Lung (tissue), 17 donors: ENCODE measurements at places on chromosomes 6 and 20. TPM values are rescaled to one million over a fixed set of nuclear protein-coding genes. Genes with fewer than 3 reads are reported as not detected.

GRCh38 chr6:137879299-137879698 is 12.2 kb downstream of the TNFAIP3 start:
- DNase-seq = no peak

DNA sequence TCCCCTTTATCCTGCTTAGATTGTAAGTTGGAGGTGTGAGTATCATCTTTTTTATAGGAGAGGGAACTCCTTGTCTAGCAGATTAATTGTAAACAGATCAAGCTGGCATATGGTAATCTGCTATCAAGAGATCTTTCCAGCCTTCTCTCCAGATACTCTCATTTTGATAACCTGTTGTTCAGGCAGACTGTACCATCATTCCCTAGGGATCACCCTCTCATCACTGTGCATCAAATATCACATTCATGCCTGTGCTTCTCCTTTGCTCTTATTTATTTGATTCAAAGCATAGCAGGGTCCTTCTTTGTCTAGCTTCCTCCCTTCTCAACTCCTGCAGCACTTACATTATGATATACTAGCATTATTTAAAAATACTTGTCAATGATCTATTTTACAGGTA is 73.8 kb downstream of the LRRC1 start:
- DNase-seq = no peak

- peak; percentile 41 for DNase-seq
Measured at GRCh38 chr20:753136-753535, 15.2 kb downstream of the SLC52A3 start.

HLA-G gene
- 8.9 TPM for polyA plus RNA-seq

DNA sequence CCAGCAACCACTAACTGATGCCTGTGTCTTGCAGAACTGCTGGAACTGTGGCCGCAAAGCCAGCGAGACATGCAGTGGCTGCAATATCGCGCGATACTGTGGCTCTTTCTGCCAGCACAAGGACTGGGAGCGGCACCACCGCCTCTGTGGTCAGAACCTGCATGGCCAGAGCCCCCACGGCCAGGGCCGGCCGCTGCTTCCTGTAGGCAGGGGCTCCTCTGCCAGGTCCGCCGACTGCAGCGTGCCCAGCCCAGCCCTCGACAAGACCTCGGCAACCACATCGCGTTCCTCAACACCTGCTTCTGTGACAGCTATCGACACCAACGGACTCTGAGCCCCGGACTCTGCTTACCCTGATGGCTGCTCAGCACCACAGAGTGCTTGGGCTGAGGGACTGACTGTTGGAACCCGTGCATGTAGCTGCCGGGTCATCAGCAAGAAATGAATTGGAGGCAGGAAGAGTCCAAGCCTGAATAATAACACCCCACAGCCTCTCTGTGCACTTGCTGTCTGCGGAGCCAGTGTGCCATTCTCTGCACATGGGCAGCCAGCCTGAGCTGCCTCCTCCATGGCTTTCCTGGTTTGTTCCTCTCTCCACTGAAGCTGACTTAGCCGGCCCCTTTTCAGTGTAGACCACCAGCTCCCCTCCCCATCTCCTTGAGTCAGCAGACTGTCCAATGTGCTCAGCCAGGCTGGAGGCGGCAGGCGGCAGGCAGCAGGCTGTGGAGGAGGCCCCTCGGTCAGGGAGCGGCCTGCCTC is 17.6 kb upstream of the C20orf144 start:
- no peak for DNase-seq

- no peak for DNase-seq
Measured at GRCh38 chr6:127952831-127953230, 52.0 kb upstream of the THEMIS start.

FAM217A gene
- not detected for polyA plus RNA-seq

GRCh38 chr6:70135219-70136160 is 167.4 kb downstream of the COL9A1 start:
- DNase-seq = no peak

GRCh38 chr20:57175397-57176010 is 90.9 kb downstream of the BMP7 start:
- no peak for DNase-seq

NSFL1C gene
- 39.0 TPM for polyA plus RNA-seq

DNA sequence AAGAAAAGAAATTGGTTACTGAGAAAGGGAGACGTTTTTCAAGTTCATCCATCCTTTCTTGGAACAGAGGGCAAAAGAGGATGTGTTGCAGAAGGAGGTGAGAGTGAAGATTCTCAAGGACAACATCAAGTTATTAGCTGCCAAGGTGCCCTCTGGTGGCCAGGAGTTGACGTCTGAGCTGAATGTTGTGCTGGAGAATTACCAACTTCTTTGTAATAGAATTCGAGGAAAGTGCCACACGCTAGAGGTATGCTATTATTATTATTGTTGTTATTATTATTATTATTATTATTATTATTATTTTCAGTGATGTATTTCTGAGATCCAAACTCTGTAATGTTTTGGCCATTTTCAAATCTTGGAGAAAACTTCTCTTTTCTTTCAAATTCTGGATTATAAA is 197.0 kb downstream of the UTRN start:
- DNase-seq = peak; percentile 61

DNA sequence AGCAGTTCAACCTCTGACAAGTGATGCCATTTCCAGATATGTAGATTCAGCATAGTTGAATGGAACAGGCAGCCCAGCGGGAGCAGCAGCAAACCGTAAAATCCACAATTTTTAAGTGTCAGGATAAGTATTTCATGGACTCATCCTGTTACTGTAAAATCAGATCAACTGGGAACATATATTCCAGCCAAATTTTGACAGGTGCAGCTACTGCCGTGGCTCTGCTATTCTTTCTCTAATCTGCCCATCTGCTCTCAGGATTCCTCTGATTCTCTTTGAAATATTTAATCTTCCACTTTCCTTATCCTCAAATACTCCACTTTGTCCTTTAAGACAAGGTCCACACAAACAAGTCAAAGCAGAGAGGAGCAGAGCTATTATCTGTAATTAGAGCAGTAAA is 245.4 kb upstream of the ASCC3 start:
- DNase-seq = no peak

DNA sequence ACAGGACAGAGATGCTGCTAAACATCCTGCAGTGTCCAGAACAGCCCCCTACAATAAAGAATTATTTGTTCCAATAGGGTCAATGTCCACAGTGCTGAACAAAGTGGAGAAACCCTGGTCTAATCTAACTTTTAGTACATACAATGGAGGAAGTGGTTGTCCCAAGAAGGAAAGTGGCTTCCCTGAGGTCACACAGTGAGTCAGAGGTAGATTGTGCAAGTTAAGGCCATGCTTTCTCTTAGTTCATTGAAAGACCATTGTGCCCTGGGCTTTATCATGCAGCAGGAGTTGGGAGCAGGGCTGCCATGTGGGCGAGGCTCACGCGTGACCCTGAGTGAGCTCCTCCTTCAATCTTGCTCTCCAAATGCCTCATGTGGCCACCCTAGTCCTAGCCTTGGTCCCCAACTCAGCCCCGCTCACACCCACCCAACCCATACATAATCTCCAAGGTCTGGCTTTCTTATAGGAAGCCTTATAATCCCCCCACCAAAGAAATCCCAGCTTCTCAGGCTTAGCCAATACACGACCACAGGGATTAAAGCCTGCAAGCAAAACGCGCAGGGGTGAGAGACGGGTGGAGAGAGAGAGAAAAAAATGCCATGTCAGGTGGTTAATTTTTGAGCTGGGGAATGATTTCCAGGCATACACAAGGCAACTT is 19.9 kb downstream of the SLC13A3 start:
- no peak for DNase-seq

- no peak for DNase-seq
Measured at GRCh38 chr6:4812068-4812467, 35.9 kb downstream of the CDYL start.

GRCh38 chr6:154683756-154684523 is 49.3 kb upstream of the SCAF8 start:
- DNase-seq = no peak
